ENCODE measurements at places on chromosomes 5 and 9.

- no peak for DNase-seq
Measured at GRCh38 chr9:33751536-33752129, 43.7 kb upstream of the PRSS3 start.

DNA sequence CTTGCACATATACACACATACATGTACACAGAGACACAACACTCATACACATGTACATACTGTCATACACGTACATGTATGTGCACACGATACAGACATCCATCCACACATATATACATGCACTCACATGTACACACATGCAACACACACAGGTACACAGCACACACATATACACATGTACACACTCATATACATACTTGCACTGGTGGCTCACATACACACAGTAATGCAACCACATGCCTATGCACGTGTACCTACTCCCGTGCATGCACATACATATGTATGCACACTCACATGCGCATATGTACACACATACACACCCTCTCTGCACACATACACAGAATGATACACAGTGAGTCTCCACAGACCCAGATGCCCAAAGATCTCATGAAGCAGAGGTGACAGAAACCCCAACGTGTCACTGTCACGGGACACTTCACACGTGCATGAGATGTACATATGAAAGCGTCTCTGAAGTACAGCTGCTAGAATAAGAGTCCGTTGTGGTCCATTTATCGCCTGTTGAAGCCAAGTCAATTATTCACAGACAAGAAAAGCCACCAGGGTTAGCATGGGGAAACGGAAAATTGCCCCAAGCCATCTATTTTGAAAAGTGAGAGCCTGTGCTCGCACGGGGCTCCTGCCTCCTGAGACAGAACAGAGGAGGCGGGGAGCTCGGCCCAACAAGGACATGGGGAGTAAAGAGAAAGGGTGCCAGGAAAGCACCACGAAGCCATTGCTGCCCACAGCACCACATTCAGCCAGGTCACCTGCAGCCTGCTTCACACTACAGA lies 24.9 kb downstream of the LPCAT1 start:
- DNase-seq: no peak

GRCh38 chr5:52824827-52825226 lies 37.1 kb downstream of the ITGA1 start:
- no peak for DNase-seq

- DNase-seq: no peak
Measured at GRCh38 chr5:2904956-2905355, 153.5 kb upstream of the IRX2 start.

DNA sequence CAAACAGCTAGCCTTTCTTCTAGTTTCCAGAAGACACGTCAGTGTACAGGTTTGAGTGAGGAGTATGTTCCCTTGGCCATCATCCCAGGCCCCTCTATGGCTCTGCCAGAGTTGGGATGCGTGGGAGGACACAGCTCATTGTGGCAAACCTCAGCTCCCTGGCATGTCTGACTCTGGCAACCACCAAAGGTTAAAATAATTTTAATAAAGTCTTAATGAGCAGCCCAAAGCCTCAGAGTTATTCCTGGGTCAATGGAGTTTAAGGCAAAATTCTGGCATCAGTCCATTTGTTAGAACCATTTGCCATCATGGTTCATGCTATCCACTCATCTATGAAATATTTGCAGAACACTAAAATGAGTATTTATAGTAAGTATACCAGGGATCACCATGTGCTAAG lies 79.8 kb upstream of the PAPPA start:
- DNase-seq: no peak

GRCh38 chr5:119353686-119354366 lies 2.0 kb upstream of the TNFAIP8 start:
- DNase-seq: no peak

DNA sequence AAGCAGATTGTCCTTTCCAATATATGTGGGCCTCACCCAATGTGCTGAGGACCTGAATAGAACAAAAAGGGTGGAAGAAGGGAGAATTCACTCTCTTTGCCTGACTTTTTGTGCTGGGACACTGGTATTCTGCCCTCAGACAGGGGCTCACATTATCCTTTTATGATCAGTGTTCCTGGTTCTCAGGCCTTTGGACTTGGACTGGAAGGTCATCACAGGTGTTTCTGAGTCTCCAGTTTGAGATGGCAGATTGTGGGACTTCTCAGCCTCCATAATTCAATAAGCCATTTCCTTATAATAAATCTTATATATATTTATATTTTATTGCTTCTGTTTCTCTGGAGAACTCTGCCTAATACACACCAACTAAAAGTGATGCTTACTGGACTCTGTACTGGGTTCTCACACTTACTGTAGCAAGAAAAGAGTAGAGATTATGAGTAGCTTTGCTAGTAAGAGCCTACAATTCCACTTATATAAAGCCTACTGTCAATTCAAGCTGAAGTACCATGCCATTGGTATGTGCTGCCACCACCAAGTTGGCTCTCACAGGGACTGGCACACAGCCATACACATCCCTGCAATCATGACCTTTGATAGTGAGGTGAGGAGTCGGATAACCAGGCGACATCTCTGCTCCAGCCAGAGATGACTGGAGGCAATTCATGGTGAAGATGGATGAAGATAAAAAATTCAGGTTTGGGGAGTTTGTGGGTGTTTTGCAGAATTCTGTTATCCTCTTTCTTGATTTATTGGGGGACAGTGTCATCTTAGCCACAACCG lies 130.7 kb upstream of the NR3C1 start:
- DNase-seq: no peak

DNA sequence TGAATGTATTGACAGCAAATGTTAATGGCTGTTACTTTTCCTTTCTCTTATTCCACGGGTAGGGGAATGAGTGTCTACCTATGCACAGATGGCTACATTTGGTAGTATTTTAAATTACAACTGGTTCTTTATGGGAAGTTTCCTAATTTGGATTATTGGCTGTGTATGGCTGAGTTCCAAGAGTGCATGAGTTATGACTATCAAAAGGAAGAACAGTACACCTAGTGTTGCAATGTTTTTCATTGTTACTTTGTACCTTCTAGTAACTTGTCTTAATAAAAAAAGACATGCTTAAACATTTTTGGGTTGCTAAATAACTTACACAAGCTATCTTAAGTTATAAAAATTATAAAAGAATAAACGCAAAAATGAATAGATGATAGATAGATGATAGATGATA lies 35.8 kb upstream of the MAMDC2 start:
- DNase-seq: no peak

DNA sequence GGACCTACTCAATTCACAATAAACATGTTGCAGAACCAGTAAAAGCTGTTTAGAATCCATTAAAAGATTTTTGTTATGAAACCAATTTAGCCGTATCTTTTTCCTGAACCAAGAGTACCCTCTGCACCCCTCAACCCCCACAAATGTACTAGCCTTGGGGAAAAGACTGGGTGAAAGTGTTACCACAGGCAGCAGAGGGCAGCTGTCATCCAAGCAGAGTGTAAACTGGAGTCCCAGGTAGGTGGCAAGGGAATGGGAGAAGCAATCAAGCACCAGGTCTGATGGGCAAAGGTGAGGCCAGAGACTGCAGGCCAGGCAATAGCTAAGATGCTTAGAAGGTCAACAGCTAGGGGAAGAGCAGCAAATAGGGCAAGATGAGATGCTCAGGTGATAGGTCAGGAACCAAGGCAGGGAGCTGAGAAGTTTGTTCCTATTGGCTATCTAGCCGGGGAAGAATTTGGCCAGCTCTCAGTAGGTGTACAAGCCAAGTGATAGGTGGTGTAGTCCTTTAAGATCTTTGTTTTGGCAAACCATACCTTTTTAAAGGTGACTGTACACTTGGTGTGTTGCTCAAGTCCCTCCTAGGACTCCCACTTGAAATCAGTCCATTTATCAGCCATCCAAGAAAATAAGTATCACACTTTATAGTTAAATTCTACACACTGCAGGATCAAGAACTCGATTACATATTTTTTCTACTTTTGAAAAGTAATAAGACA lies 77.8 kb upstream of the CCDC112 start:
- no peak for DNase-seq

DNA sequence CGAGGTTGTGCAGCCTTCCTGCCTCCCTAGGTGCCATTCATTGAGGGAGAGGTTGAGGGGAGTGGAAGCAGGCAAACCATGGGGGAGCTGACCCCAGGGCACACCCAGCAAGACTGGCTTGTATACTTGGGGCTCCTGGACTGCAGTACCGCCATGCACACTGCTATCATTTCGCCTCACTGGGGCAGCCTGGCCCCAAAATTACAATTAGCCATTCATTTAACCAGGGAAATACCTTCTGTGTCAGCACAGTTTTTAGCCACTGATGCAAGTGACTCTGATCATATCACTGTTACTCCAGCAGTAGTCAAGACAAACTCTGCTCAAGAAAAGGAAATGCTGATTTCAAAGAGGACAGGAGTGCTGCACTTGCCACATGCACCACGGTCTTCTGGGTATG lies 109.7 kb downstream of the TRIO start:
- DNase-seq: no peak

DNA sequence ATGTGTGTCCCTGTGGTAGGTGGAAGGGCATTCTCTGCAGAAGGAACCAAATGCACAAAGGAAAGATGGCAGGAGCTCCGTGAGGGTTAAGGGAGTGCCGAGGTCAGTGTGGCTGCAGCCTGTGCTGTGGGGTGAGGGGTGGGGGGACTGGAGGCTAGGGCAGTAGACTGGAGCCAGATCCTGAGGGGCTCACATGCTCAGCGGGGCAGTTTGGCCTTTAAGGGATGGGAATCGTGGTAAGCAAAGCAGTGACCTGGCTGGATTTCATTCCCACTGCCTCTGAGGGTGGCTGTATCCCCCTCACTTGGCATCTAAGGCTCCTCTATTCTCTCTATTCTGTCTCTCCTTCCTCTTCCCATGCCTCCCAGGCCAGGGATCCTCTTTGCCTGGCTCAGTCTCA lies 15.6 kb downstream of the PITX1 start:
- DNase-seq: peak; percentile 8

DNA sequence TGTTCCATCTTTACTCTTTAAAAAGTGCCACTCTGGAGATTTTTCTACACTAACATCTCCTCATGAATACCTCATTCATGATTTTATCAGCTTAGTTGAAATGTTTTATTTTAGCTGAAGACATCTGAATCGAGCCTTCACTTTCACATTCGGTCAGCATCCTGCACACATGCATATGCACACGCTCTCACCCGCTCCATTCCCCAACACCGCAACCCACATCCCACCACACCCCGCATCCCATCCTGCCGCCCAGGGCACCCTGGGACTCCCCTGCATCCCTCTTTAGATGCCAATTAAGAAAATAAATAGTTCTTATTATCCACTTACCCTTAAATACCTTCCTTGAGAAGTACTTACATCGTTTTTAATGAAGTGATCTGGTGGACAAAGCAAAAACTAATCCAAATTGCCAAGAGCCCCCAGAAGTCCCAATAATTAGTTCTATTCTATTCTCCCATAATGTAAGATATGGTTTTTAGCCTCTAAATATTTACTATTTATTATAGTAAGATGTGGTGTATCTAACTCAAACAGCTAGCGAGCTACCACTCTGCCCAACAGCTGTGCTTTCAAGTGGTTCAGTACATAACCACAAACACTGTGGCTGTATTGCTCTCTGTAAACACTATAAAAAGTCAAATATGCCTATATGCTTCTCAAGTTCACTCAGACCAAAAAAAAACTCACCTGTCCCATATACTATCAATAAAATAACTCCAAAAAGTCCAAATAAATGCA lies 38.2 kb downstream of the GZMK start:
- peak; percentile 43 for DNase-seq

DNA sequence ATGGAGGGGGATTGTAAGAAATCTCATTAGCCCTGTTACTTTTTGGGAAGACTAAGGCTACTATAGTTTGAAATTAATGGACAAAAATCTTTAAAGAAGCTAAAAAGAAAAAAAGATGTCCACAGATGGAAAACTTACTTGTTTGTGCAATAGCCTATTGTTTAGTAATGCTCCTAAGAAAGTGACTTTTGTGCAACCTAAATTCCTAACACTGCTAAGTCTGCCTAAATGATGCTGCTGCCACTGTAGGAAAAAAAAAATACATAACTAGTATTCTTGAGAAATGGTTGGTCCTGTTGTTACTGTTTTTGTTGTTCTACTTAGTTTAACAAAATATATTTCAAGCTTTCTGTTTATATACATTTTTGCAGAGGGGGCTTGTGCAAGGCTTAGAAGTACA lies 108.2 kb upstream of the NR3C1 start:
- no peak for DNase-seq

GRCh38 chr5:138686668-138687067 lies 66.6 kb upstream of the CTNNA1 start:
- no peak for DNase-seq

- peak; percentile 69 for DNase-seq
Measured at GRCh38 chr9:120890320-120891244, 13.6 kb upstream of the PHF19 start.

DNA sequence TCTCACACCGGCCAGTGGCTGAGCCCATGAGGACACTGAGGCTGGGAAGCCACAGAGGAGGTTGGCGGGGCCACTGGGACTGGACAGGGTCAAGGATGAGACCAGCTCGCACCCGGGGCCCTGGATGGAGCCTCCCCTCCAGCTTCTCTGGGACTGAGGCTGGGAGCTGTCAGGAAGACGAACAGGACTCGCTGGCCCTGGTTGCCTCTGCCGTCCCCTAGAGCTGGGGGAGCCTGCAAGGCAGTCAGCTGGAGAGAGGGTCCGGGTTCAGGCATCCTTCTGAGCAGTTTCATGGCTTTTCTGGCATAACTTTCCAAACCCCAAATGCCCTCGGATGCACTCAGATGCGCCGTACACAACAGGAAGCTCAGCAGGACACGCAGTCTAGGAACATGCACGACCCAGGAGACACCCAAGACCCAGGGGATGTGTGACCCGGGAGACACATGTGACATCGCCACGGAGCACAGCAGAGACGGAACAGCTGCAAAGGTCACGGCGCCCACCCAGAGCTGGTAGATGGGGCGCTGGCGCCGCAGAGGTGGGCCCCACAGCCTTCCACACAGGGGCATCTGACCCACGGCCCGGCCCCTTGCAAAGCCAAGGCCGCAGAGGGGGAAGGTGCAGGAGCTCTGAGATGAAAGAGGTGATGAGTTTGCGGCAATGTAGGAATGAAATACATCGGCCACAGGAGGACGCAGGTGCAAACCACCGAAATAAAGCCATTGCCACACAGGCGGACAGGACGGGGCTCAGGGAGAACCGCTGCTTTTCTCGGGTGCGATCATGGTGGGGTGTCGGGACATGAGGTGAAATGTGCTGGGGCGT lies 17.1 kb downstream of the TPPP start:
- DNase-seq: no peak

GRCh38 chr9:99556998-99557397 lies 264.7 kb upstream of the NR4A3 start:
- no peak for DNase-seq

DNA sequence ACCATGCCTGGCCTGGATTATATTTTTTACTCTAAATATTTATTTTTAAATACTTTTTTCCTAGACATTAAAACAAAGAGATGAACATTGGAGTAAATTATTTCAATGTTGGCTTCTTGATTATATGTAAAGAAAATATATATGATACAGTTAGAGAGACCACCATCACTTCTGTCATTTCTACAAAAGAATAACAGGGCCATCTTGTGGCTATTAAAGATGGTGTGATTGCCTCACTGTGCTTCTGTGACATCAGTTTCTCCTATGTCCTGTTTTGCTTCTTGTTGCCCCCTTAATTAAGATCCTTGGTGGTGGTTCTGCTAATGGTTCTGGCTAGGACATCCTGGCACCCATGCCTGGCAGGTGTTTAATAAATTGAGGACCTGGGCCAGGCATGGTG lies 32.9 kb downstream of the NDFIP1 start:
- no peak for DNase-seq
